Activated effector memory CD4-positive, alpha-beta T cell treated with anti-CD3 and anti-CD28 coated beads, Interleukin-2, amount 50 U/mL, for 16 hours (primary cell): ENCODE measurements at places on chromosomes 5 and 9.

DNA sequence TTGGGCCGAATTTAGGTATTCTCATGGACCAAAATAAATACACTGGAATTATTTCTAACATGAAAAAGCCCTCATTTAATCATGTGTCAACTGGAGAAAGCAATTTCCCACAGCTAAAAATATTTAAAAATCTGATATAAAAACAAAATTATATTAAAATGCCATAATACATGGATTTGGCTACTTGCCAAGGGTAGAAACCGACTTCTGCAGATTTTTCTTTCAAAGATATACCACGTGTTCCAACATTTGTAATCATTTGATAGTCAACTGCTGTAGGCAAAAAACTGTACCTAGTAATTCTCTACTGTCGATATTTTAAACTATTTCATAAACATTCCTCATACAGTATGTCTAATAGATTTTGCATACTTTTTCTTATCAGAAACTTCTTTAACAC, 237.6 kb downstream of the FBXL17 start:
- no peak for DNase-seq

GRCh38 chr9:132056717-132057560, 22.7 kb downstream of the MED27 start:
- DNase-seq = no peak

DNA sequence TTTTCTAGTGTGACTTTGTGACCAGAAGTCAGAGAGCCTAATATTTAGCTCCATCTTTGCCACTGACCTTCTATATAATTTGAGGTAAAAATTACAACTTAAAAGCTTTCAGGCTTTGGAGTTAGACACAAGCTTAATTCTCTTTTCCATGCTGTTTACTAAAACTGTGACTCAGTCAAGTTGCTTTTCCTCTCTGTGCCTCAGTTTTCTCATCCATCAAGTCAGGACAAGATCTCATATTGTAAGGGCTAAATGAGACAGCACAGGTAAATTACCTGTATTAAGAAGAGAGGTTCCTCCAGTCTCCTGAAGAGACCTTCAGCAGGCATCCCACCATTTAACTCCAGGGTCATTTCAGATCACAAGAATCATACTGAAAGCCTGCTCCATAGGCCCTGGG, 339.2 kb downstream of the ASTN2 start:
- DNase-seq = no peak

- no peak for DNase-seq
These were observed 71.9 kb upstream of the RANBP3L start for GRCh38 chr5:36373527-36374086.

DNA sequence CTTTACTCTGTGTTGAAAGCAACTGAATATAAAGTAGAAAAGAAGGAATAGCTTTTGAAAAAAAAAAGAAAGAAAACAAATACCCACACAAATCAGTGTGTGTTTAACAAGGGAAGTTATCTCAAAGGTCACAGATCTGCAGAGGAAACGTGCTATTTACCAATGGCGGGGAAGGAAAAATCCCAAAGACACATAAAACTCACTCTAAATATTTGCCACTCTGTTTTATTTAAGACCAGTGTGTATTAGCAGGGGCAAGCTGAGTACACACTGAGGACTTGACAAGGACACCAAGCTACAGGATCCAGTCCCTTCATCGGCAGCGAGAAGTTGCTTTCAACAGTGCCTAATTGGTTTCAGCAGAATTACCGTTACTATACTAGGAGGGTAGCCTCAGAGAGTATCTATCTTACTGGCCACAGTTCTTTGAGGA, 252.5 kb downstream of the DEPDC1B start:
- DNase-seq = no peak

DNA sequence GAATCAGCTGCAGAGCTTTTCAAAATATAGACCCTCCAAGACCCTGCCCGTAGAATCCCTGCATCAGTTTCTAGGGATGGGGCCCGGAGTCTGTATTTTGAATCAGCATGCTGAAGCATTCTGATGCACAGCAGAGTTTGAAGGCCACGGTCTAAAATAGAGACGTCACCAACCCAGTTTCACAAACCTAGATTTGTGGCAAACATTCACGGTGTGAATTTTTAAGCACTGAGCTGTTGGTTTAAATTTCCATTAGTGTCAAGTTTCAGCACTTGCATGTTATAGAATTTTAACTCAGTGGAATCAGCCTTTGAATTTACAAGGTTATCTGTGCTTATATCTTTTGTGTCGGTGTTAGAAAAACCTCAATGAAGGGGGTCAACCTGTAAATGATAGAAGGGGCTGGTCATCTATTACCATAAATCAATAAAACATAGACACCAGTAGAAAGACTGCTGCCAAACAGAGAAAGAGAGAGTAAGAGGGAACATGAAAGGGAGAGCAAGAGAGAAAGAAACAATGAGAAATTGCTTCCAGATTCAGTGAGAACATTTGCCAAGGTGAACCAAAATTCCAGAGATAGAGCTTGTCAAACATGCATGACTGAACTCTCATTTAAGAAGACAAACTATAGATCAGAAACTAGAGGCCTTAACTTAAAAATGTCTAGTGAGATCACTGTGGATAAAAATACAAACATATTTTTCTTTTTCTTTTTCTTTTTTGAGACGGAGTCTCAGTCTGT, 414.9 kb downstream of the ZSWIM6 start:
- DNase-seq = no peak

GRCh38 chr5:172828911-172829431, 5.1 kb upstream of the ERGIC1 start:
- DNase-seq = no peak

DNA sequence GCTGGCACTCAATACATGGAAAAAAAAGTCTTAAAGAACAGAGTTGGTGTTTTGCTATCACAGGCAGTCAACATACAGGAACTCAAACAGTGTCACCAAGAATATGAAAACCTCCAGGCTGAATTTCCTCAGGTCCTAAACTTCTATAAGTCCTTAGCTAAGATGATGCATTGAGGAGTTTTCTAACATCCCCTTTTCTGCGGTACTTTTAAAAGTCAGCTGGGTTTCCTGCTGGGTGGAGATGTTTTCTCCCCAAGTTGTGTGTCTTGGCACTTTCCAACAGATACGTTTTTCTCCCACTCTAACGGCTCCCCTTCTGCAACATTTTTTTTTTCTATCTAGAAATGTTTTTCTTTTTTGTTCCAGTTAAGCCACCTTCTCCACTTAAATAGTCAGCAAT, 244.8 kb upstream of the HAPLN1 start:
- no peak for DNase-seq
